Erythroblast (primary cell): ENCODE measurements at places on chromosomes 16 and 17.
A peak's percentile ranks its signal among the peaks of the same experiment; 100 is the strongest.

DNA sequence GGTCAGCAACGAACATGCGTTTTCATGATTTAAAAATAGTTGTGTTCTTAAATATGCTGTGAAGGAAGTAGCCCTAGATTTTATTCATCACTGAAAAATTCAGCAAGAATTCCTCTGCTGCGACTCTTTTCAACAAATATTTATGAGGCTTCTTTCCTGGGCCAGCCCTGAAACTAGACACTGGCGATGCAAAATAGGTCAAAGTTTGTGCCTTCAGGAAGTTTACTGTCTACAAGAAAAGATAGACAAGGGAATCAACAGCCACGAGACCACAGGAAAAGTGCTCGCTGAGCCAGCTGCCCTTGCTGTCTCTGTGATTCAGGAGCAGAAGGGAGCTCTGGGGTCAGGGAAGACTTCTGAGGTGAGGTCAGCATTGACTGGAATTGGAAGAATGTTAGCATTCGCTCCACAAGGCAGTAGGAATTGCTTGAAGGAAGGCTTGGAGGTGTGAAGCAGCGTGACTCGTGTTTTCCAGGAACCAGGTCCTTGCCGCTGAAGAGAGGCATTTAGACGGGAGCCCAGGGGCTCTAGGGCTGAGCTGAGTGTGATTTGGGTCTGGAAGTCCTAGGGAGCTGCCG lies 1.9 kb upstream of the RPL26 start:
- DNase-seq, result no peak

GRCh38 chr16:7090628-7091115 lies 242.0 kb upstream of the RBFOX1 start:
- no peak for DNase-seq

GRCh38 chr16:56742030-56742984 lies 12.4 kb downstream of the NUP93 start:
- no peak for DNase-seq

DNA sequence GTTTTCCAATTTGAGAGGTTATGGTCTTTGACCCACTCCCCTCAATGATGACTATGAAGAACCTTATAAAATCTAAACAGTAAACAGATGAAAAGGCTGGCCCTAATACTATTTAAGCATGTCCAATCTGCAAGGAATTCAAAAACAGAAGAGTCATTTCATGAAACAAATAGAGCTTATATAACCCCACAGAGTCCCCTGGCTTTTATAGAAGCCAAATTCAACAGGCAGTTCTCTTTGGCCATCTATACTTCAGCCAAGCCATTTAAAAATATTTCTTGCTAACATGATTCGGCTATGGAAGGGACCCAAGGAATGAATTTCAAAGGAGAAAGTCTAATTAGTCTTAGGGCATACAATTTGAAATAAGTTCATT lies 43.4 kb downstream of the SPOP start:
- no peak for DNase-seq

DNA sequence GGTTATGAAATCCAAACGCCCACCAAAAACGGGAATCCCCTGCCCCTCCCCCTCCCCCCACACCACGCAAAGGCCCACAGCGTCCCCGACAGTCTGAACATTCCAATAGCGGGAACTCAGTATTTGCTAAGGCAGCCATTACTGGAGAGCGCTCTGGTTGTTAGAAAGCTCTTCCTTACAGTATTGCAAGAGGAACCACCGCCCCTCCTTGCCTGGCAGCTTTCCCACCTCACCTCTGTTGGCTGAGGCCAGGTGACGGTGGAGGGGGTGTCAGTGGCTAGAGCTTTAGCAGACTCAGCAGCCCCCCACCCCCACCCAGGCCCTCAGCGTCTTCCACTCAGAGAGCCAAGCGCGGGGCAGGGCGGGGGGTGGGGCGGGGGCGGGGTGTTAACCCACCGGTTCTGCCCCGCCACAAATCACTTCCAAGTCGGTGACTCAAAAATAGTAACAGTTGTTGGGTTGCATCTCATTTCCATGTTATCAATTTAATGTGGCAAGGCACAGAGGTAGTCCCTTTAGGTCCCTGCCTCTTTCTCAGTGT lies 2.2 kb upstream of the PLEKHH3 start:
- peak; percentile 66 for DNase-seq
